ENCODE measurements at places on chromosomes 3 and 15.

GRCh38 chr15:51561271-51561670 is 61.3 kb downstream of the DMXL2 start:
- no peak for DNase-seq

DNA sequence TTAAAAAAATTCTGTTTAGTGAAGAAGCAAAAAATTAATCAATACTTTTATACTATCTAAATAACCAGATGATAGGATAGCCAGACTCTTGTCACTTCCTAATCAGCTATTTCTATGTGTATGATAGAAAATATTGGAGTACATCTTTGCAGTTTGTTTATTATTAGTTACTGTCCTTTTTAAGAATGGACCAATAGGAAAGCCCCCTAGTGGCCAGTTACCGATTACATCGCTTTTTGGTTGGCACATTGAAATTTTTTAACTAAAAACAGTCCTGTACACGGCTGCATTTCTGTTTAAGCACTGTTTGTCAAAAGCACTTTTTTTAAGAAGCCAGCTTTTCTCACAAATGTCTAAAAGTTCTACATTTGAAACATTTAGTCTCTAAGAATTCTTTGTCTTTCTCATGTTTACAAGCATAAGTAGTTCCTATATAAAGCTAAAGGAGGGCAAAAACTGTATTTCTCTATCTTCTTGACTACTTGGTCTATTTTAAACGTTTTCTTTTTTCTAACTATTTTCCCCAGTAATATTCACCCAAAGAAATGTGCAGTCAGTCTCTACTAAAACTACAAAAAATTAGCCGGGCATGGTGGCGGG is 253.2 kb upstream of the LRTM1 start:
- DNase-seq: no peak

- DNase-seq: no peak
These were observed 5.1 kb upstream of the VHL start for GRCh38 chr3:10136426-10137005.

GRCh38 chr15:70053716-70054229 is 43.9 kb downstream of the TLE3 start:
- DNase-seq: no peak

DNA sequence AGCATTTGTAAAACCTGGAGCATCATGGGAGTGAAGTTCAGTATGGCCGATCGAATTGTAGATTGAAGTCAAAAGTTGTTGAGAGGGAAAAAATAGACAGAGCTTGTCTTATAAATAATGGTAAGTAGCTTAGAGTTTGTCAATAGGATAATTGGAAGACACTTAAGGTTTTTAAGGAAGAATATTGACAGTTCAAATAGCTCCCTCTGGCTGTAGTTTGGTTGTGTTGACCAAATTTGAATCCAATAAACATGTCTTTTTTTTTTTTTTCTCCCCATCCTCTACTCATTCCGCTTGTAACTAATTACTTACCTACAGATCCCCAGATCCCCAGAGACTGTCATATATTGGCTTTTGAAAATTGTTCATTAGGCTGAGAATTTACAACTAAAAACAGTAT is 677.0 kb downstream of the AGBL1 start:
- DNase-seq: no peak

DNA sequence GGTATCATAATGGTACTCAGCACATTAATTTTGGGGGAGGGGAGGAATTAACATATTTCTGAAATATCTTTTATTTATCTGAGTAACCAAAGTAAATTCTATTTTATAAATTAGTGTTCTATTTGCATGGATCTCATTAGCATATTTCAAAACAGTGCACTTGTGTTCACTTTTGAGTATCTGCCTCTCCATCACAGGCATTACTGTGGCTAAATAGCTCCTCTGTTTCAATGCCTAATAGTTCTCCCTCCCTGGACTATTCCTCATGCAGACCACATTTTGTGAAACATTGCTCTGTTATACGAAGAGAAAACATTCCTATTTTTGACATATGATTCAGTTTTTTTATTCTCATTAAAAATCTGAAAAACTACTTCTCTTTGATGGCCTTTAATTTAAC is 1127.8 kb downstream of the TUSC7 start:
- DNase-seq: no peak

GRCh38 chr3:170477395-170477794 is 58.7 kb downstream of the CLDN11 start:
- DNase-seq: no peak

Data from NCI-H2029 treated with DMSO at 0.1 percent for 48 hours (cell line).